EH (cell line): ENCODE measurements at places on chromosomes 11 and 22.

GRCh38 chr22:46536537-46537224, 739 bp downstream of the CELSR1 start:
- no peak for DNase-seq

DNA sequence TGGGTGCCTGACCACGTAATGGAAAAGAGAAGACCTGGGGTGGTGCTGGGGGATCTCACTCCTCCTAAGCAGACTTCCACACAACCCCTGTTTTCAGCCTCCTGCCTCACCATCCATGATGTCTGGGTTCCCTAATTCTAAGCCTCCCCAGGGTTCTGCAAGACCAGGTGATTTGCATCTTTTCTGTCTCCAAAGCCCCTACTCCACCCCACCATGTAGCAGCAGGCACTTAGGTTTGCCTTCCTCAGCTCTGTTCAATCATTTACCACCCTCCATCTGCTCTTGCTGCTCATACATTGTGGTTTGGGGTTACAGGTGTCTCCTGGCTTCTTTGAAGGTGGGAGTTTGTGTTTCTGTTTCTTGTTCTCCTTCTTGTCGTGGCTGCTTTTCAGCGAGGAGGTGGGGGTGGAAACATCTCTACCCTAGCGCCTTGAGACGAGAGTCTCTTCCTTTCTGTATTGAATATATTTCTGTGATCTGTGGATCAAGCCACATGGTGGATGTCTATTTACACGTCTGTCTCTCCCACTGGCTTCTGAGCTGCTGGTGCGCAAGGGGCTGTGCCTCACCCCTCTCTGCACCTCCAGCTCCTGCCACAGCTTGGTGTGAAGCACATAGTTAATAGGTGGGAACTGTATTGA, 6.6 kb upstream of the SSTR3 start:
- DNase-seq: no peak

- DNase-seq: no peak
Measured at GRCh38 chr11:33540946-33541915, 159.4 kb downstream of the C11orf91 start.

DNA sequence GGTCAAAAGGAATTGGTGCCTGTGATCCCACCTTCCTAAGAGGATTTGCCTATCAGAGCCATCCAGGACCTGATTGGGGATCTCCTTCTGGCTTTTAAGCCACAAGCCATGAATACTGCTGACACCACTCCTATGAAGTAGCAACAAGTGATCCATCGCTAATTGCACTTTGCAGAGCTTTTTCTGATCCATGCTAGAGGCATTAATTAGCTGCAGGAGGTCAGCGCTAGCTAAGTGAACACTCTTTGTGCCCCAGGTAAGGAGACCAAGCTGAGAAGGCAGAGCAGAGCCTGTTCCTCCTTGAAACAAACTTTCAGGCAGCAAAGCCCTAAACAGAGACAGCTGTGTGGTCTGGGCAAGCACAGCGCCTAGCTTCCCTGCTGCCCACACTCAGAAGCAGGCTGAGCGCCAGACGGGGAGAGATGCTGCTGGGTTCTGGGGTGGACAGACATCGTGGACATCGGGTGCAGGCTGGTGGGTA, 122.2 kb downstream of the ABTB2 start:
- DNase-seq: no peak

DNA sequence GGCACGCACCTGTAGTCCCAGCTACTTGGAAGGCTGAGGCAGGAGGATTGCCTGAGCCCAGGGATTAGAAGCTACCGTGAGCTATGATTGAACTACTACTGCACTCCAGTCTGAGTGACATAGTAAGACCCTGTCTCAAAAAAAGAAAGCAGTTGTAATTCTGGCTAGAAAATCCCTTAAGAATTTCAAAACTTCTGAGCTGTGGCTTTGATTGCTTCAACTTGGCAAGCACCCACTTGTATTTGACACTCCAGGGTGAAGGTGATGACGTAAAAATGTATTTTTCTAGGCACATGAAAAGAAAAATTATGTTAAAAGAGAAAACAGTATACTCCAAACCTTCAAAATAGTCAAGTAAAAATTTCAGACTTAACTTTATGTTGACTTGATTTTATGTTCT, 23.6 kb upstream of the ALKBH3 start:
- DNase-seq: no peak

DNA sequence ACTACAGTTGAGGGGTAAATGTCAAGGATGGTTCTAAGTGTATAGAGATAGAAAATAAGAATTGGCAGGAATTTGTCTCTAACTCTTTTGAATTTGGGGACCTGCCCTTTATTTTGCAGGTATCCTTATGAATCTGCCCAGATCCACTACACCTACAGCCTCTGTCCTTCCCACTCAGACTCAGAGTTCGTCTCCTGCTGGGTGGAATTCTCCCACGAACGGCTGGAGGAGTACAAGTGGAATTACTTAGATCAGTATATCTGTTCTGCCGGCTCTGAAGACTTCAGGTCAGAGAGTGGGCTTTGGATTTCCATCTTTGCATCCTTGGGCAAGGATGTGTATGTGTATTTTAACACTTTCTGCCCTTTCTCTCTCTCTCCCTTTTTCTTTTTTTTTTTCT, 89.7 kb downstream of the DEPDC5 start:
- DNase-seq: no peak

DNA sequence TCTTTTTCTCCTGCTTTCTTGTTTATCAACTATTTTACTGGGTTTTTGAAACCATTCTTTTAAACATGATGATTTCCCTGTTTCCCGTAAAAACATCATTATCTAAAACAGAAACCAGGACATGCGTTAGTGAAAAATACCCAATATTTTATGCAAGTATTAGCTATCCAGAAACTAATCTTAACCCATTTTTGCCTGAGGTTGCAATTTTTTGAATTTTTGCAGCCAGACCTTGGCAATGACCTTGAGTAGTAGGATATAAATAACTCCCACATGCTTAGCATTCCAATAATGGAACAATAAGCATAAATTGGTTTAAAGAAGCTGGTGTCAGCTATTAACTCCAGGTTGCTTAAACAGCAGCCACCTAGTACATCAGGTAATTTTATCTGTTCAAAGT, 308.9 kb upstream of the ANO3 start:
- DNase-seq: no peak

- no peak for DNase-seq
Measured at GRCh38 chr11:70717936-70718595, 319.7 kb downstream of the CTTN start.

DNA sequence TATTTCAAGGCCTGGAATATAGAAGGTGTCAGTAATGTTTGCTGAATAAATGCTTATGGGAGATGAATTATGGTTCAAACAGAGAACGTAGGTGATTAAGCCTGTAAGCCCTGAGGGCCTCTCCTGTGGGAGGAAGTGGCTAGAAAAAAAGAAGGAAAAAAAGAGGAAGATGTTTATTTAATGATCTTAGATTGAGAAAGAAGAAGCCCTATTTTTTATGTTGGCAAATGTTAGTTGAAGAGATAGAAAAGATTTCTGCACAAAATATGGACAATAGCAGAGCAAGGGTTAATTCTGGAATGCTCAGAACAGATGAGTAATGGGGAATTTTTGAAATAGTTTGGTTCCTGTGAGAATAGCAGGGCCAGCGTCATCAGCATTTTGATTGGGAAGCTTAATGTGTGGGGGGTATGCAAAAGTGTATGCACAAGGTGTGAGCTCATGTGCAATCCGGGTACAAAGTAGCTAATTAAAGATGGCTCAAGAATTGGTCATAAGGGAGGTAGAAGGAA, 95.7 kb downstream of the TEAD1 start:
- DNase-seq: peak; percentile 95

DNA sequence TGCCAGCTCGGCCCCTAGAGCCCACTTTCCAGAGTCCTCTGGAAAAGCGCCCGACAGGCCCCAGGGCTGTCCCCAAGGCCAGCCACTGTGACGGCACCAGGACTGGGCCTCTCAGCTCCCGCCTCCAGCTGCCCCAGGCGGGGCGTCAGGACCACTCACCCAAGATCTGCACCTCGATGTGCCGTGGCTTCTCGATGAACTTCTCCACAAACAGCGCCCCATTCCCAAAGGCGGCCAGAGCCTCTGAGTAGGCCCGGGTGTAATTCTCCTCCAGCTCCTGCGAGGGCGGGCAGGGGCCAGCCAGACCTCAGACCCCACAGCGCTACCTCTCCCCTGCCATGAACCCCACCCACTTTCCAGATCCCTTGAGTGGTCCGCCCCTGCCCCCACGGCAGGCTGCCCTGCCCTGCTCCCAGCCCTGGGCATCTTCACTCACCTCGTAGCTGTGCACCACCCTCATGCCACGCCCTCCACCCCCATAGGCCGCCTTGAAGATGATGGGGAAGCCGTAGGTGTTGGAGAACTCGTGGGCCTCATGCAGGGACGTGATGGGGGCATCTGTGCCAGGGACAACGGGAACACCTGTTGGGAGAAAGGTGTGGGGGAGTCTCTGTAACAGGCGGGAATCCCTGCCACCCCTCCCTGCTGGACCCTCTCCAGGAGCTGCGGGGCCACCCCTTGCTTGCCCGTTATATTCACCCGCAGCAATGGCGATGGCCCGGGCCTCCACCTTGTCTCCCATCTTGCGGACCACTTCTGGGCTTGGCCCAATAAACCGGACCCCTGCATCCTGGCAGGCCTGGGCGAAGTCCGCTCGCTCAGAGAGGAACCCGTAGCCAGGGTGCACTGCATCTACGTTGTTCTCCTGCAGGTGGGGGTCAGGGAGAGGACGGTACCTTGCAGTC, 14.0 kb downstream of the LRFN4 start:
- no peak for DNase-seq

- DNase-seq: no peak
Measured at GRCh38 chr22:47102648-47103047, 340.2 kb downstream of the TBC1D22A start.

DNA sequence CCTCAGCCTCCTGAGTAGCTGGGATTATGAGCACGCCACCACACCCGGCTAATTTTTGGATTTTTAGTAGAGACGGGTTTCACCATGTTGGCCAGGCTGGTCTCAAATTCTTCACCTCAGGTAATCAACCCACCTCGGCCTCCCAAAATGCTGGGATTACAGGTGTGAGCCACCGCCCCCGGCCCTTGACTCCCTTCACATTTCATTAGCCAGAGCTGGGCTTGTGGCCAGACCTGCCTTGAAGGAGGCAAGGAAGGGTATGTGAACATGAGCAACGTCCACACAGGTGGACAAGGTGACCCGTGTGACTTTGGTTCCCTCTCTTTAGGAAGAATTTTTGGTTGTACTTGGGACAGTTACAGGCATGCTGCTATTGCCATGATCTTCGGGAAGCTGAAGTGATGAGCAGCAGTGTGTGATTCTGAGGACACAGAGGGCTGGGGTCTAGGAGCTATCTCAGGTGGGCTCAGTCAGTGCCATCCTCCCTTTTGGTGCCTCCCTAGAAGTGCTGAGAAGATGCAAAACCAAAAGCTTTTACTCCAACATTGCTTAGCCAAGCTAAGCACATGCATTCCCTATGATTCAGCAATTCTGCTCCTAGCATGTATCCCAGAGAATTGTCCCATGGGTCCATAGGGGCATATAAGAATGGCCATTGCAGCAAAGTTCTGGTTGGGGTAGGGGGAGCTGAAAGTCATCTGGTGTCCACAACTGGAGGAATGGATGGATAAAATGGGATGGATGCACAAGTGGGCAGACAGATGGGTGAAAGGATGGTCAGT, 6.1 kb downstream of the AP5B1 start:
- DNase-seq: no peak

DNA sequence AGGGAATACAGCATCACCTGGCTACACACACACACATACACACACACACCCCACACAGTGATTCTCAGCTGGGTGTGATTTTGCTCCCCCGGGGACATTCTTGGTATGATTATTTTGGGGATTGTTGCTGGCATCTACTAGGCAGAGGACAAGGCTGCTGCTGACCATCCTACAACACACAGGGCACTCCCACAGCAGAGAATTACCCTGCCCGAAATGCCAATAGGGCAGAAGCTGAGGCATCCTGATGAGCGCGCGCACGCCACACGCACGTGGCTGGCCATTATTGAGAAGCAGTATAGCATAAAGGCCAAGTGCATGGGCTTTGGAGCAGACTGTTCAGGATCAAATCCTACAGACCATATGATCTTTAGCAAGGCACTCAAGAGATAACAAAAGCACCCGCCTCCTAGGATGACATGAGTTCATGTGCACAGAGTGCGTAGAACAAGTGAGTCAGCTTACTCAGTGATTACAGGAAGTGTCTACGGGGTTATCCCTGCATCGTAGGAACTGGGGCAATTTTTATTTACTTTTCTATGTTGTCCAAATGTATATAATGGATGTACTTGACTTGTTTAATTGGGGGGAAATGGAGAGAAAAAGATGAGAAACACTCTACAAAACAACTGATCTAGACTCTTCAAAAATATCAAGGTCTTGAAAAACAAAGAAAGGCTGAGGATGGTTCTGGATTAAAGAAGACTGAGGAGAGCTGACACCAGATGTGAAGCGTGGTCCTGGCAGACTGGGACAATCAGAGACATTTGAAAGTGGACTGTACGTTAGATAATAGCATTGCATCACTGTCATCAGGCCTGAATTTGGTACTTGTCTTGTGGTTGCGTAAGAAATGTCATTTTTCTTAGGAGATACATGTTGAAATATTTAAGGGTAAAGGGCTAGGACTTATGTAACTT, 7.2 kb upstream of the EHD1 start:
- peak; percentile 72 for DNase-seq

DNA sequence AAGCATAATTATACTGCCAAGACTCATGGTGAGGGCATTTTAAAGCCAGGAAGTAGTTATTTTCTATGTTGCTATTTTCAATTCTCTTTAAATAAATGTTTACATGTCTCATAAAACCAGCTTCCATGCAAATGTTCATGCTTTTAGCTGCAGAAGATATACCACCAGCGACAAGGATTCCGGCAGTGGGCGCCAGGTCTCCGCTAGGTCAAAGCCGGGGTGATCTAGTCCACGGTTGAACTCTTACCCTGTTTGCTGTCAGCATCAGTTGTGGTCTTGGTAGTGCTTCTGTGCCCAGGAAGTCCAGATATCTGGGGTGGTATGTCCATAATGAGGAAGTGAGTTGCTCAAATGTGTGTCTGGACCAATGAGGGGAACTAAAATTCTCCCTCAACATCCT, 265.7 kb downstream of the BRD1 start:
- no peak for DNase-seq

DNA sequence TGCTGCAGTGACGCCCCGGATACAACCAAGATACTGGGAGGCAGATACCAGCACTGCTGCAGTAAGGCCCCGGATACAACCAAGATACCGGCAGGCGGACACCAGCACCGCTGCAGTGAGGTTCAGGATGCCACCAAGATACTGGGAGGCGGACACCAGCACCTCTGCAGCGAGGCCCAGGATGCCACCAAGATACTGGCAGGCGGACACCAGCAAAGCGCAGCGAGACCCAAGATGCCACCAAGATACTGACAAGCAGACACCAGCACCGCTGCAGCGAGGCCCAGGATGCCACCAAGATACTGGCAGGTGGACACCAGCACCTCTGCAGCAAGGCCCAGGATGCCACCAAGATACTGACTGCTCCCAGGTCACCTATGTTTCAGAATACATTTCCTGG, 225.2 kb downstream of the BRD1 start:
- DNase-seq: no peak
